ENCODE measurements at places on chromosomes 1 and 21.
A peak's percentile ranks its signal among the peaks of the same experiment; 100 is the strongest.

- peak; percentile 51 for DNase-seq
These were observed 1.8 kb upstream of the ELAPOR1 start for GRCh38 chr1:109112056-109112651.

DNA sequence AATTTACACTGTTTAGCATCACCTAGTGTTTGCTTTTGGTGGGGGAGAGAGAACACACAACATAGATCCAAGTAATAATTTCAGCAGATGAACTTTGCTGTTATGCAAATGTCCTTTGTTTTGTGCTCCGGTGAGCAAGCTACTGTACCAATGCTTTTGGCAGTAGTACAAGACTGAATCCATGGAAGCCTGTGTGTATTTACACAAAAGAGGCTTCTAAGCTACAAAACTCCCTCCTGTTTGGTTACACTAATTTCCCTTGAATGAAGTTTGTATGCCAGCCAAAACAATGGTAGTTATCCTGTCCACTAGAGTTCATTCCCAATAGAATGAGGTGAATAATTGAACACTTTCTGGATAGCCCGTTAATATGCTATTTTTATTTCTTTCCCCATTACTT, 320.5 kb downstream of the KCTD3 start:
- DNase-seq: no peak

- DNase-seq: no peak
These were observed 49.8 kb upstream of the SCAF4 start for GRCh38 chr21:31781737-31782136.

GRCh38 chr1:101929343-101929742, 67.4 kb downstream of the OLFM3 start:
- DNase-seq: no peak

DNA sequence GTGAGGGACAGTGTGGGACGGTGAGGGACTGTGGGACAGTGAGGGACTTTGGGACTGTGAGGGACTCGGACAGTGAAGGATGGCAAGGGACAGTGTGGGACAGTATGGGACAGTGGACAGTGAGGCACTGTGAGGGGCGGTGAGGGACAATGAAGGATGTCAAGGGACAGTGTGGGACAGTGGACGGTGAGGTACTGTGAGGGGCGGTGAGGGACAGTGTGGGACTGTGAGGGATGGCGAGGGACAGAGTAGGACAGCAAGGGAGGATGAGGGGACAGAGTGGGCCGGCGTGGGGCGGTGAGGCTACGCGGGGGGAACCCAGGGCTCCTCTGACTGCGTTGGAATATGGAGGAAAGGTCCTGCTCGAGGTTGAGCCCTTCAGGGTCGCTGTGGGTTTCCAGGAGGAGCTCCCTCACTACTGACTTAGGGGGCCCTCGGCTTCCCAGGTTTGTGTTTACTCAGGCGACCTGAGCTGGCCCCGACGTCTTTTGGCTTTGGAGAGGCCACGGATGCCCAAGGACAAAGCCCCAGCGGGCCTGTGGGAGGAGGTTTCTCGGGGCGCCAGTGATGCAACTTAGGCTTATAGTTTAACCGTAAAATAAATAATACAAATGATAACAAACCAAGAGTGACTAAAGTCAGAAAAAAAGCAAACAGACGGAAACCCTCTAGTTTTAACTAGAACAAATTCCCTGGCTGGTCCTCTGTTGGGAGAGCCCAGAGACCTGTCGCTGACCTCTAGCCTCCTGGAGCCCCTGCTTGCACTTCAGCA, 1.1 kb upstream of the ERRFI1 start:
- DNase-seq: peak; percentile 95

- DNase-seq: no peak
These were observed 23.7 kb downstream of the HMGCS2 start for GRCh38 chr1:119745034-119745433.

- DNase-seq: no peak
These were observed 405.6 kb downstream of the NPHP4 start for GRCh38 chr1:5586629-5587028.

DNA sequence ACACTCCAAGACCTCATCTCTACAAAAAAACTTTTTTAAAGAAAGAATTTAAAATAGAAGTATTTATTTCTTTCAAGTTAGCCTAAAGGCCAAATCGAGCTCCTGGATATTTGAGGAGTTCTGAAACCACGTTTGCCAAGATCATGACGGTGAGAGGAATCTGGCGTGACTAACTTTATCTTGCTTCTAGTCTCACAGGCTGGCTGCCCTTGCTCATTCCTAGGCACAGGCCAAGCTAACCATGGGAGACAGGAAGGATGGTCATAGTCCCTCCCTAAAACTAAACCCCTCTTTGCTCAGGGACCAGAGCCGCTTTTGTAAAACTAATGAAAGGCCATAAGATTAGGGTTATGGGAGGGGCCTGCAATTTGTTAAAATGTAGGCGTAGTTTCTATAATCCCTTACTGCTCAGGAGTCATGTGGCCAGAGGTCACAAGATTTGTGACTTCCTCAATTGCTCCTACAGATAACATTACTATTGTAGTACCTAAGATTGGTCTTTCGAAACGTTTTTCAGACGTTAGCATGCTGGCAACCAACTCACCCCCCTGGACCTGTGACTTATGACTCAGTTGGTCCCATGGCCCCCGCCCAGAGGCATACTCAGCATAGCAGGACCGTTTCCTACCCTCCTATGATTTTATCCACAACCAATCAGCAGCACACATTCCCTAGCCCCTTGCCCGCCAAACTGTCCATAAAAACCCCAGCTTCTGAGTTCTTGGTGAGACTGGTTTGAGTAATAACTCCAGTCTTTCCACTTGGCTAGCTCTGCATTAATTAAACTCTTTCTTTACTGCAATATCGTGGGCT, 425.0 kb downstream of the SMYD3 start:
- DNase-seq: no peak
